COLO829 (cell line): ENCODE measurements at places on chromosomes 2 and 18.

- DNase-seq, result no peak
These were observed 21.6 kb upstream of the SLC35G4 start for GRCh38 chr18:11587846-11588245.

DNA sequence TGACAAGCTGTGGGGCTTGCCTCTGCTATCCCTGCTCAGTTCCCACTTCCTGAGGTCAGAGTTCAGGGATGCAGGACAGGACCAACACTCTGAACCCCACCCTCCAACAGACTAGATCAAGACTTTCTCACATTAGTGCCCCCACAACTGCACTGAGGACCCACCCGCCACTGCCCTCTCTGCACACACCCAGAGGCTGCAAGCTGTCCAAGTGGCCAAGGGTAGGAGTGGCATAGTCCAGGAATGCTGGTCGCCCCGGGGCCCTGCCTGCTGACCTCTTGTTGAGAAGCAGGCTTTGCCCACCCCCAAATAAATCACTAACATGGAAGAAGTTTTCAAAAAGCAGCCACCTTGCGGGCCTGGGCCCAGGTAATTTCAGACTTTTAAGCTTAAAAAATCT, 5.5 kb upstream of the KIF1A start:
- DNase-seq, result no peak

DNA sequence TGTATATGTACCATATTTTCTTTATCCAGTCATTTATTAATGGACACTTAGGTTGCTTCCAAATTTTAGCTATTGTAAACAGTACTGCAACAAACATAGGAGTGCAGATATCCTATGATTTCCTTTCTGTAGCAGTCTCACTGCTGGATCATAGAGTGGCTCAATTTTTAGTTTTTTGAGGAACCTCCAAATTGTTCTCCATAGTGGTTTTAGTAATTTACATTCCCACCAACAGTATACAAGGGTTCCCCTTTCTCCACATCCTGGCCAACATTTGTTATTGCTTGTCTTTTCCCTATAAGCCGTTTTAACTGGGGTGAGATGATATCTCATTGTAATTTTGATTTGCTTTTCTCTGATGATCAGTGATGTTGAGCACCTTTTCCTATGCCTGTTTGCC, 114.3 kb downstream of the TMEM17 start:
- no peak for DNase-seq

DNA sequence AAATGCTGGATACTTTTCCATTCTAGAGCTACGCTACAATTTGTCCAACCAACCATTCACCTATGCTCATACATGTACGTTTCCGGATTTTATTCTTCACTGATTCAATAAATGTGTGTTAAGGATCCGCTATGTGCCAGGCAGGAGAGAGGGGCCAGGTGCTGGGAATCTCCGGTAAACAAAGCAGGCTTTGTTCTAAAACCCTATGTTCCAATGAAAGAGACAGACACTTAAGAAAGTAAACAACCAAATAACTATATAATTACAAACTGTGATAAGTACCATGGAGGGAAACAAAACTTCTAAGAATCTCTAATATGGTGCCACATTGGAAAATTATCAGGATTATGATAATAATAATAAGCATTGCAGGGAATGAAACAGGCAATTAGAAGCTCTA, 22.2 kb upstream of the POMC start:
- no peak for DNase-seq

DNA sequence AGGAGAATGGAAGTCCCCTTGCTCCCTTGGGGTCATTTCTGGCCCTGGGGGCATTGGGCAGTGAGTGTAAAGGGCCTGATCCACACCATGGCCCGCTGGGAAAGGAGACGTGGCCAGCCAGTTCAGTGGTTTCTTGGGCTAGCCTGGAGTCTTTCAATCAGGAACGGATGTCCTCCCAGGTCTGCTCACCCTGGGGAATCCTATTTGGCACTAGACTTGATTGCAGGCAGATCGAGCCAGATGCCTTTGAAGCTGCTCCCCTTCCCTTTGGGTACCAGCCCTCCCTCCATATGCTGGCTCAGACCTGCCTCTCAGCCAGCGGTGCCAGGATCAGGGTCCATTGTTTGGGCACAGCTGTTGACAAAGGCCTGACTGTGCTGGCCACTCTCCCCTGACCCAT, 11.0 kb downstream of the FBLN7 start:
- DNase-seq, result no peak
